ENCODE measurements at places on chromosomes 12 and 14.
A peak's percentile ranks its signal among the peaks of the same experiment; 100 is the strongest.

DNA sequence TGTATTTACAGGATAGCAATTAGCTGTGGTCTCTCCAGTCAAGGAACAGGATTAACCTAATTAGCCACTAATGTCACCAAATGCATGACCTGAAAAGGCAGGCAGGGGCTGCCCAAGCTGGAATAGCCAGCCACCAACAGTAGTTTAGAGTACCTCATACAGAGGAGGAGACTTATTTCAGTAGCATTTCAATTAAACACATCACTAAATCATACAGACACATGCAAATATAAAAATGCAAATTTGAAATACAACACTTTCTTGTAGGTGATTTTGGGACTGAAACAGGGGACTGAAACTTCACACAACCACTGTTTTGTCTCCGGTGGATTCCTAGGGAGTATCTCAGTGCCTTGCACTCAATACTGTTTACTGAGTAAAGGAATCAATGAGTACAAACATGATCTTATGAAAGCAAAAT lies 636 bp upstream of the IFNG-AS1 start:
- no peak for DNase-seq

DNA sequence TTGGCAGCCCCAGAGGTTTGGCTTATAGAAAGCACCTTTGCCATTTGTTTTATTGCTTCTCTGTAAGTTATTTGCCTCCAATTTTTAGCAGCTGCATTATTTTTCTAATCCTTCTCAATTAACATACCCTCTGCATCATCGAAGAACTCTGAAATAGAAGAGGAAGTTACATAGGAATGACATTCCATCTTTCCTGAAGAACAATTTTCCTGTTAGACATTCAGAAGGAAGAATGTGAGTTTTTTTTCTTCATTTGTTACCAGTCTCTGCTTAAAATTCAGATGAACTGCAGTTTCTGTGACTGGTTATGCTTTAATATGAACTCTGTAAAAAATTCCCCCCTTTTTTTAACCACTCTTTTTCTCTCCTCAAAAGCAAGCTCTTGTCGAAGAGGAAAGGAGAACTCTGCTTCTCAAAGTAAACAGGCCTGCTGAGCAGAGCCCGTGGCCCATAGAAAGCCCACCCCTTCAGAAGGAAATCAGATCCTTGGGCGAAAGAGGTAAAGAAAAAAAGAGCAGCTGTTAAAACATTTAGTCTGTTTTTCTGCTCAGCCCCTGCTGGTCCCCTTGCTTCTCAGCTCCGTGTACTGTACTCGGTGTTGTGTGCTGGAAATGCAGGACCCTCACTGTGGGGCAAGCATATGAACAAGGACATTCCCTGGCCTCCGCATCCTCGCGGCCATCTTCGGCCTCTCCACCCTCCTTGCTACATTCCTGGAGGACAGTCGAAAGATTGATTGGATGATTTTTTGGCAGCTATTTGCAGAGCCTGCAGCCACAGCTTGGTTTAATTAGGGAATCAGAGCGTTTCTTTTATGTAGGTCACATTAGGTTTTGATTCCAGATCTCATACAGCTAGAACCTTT lies 164.4 kb upstream of the LRIG3 start:
- DNase-seq: peak; percentile 61

- no peak for DNase-seq
Measured at GRCh38 chr12:88248606-88249005, 106.5 kb downstream of the TMTC3 start.

DNA sequence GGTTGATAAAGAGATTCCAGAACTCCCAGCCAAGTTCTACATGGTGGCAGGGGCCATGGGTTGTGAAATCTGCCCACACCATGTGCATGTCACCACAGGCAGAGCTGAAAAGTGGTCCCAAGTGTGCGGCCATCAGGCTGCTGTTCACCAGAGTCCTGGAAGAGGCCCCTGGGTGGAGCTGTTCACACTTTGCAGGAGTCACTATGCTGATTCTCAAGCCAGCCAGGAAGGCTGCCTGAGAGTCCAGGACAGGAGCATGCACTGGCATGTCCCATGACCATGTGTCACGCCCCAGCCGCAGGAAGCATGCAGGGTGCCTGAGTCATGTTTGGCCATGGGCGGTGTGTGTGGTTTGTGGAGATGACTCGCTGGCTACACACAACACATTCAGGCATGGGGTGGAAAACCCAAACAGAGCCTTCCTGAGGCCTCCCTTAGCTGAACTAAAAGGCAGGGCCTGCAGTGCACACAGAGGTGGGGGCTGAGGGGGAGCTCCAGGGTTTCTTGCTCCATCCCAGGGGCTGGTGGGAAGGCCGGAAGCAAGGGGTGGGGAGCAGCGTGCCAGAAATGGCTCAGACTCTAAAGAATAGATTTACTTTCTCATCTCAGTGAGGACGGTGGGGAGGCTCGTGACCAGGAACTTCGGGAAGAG lies 19.4 kb downstream of the ABCB9 start:
- peak; percentile 98 for DNase-seq

GRCh38 chr14:68208218-68208617 lies 388.6 kb downstream of the RAD51B start:
- DNase-seq: peak; percentile 88

- DNase-seq: peak; percentile 82
Measured at GRCh38 chr14:73462048-73462715, 3.8 kb upstream of the NUMB start.

DNA sequence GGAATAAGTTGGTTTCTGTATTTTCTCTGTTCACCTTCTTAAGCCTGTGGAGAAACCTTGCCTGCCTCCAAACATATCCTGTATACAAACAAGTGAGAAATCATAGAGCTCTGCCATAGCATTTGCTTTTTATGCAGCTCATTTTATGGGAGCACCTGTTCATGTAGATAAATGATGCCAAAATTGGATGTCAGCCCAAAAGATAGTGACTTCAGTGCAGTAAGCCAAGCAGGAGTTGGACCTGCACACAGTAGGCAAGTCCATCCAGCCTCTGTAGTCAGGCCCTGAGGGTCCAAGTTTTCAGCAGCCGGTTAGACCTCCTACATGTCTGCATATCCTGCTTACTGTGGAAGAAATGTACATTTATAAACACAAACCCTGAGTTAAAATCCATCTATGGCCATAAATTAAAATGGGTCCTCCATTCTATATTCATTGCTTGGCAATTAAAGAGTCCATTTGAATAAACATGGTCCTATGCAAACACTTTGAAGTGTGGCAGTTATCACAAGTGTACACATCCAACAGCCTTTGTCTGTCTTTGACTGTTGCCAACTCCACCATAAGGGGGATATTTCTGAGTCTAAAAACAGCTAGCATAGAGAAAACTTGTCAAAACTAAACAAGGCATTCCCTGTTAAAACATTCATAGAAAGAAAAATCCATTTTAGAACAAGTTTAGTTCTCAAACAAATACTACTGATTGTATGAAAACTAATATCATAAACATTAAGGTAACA lies 847.8 kb downstream of the RPS29 start:
- DNase-seq: no peak

GRCh38 chr12:109496306-109496705 lies 18.9 kb downstream of the UBE3B start:
- no peak for DNase-seq

DNA sequence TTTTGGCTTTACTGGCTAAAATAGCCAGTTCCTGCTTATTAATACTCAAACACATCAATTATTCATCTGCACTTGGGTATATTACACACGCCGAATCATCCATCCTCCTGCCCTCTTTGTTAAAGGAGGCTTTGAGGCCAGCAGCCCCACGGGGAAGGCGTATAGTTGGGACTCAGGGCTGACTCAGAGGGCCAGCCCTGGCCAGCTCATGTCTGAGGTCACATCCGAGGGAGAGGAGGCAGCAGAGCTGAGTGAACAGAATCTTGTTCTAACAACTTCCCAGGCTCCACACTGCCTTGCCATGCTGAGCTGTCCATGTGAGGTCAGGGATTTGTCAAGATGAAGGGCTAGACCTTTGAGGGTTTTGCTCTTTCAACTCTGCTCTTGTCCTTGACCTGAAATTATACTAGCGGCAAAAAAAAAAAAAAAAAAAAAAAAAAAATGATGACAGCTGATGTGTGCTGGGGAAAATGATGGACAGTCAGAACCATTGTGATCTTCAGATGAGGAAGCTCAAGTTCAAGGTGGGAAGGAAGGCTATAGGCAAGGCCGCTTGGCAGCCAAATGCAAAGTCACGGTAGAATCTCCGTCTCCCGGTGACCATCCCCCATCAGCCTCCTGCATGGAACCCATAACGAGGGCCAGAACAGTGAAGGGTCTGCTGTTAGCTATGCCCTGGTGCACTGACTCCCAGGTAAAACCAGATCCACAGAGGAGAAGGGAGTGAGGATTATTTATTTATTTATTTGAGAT lies 12.5 kb upstream of the MARK3 start:
- peak; percentile 80 for DNase-seq

GRCh38 chr12:31590642-31591379 lies at the start of gene DENND5B:
Gene DENND5B, minus strand, starts transcription at chr12:31591136. Its CDS starts 304 bp downstream, at chr12:31590832.
- DNase-seq: peak; percentile 79

DNA sequence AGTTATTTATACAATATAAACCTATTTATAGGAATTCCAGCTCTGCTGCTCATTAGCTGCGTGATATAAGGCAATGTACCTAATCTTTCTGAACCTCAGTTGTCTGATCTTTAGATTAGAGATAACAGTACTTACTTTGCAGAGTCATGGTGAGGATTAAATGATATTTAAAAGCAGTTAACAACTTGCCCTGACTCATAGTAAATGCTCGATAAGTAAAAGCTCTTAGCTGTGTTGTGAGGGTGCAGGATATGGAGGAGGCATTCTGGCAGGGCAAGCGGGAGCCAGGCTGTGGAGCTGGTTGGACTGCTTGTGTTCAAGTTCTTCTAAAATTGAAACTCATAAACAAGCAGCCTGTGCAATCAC lies 140.0 kb upstream of the PRICKLE1 start:
- peak; percentile 63 for DNase-seq

DNA sequence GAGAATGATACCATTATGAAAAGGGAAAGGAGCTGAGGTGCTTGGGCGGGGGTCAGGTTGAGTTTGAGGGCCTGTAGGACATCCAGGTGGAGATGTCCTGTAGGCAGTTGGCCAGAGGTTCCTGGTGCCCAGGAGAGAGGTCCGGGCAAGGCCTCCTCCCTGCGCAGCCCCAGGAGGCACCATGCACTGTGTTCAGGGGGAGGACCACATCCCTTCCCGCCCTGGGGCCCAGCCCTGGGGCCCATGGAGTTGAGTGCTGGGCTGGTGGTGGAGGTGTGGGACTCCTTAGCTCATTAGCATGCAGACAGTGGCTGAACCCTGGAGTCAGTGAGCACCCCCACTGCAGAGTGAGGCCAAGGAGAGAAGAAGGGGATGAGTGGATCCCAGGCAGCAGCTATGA lies 5.7 kb upstream of the FAIM2 start:
- no peak for DNase-seq

GRCh38 chr14:28661171-28661772 lies 105.3 kb upstream of the FOXG1 start:
- DNase-seq: no peak

- peak; percentile 6 for DNase-seq
Measured at GRCh38 chr14:61218767-61219166, 62.4 kb downstream of the TMEM30B start.

- no peak for DNase-seq
Measured at GRCh38 chr14:43541356-43541755, 965.7 kb downstream of the FSCB start.

GRCh38 chr12:50507930-50508329 lies 3.1 kb downstream of the DIP2B start:
- DNase-seq: no peak

DNA sequence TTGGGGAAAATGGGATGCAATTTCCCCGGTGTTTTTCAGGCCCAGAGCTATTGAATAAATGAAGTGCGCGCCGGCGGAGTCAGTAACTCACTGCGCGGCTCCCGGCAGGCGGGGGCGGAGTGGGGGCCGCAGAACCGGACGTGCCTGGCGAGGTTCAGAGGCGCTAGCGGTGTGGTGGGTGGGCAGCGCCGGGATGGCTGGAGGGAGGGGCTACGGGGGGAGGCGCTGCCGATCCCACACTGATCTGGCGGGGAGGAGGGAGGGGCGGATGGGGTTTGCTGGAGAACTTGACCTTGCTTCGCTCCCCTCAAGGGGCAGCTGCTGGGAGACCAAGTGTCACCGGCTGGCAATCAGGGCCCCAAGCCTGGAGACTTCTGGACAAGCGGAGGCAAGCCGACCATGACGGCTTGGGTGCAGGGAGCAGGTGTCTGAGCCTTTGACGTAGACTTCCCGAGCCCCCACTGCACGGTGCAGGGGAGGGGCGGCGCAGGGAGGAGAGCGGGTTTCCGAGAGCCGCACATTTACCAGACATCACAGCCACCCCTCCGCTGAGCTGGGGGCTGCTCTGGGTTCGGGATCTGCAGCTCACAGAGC lies 174.1 kb upstream of the RTL1 start:
- DNase-seq: no peak

DNA sequence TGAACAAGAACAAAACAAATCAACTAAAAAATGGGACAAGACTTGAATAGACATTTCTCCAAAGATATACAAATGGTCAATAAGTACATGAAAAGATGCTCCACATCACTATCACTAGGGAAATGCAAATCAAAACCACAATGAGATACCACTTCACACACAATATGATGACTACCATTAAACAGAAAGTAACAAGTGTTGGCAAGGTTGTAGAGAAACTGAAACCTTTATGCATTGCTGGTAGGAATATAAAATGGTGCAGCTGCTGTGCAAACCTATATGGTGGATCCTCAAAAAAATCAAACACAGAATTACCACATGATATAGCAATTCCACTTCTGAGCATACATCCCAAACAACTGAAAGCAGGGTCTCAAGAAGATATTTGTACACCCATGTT lies 5.2 kb downstream of the SMAGP start:
- no peak for DNase-seq

DNA sequence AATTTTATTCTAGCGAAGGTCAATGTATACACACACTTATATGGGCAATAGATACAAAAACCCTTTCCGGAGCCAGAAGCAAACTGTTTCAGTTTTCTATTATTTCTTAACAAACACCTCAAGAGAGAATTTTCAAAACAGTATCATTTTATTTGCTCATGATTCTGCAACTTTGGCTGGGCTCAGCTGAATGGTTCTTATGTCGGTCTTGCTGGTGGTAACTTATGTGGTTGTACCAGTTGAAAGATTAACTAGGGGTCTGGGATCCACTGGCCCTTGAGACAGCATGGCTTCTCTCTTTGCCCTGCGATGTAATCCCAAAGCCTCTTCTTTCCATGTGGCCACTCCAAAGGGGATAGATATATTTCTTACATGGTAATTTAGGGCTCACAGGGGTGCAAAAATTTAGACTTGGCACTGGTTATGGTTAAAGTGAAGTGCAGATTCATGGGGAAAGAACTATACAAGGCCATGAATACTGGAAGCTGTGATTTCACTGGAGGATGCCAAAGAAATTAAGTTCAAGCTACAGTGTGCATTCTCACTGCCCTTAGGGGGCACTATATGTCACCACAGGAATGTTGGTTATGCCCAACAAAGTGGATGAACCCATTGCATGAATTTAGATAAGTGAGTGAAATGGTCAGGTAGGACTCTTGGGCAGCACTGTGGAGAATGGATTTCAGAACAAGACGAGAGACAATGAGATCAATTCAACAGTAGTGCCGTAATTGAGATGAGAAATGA lies 94.3 kb upstream of the NAV3 start:
- DNase-seq: no peak

- DNase-seq: peak; percentile 47
Measured at GRCh38 chr12:89695100-89695499, 13.5 kb downstream of the ATP2B1 start.

GRCh38 chr14:72876710-72877063 lies 17.2 kb downstream of the DPF3 start:
- no peak for DNase-seq
